ENCODE measurements at places on chromosomes 1 and 21.

DNA sequence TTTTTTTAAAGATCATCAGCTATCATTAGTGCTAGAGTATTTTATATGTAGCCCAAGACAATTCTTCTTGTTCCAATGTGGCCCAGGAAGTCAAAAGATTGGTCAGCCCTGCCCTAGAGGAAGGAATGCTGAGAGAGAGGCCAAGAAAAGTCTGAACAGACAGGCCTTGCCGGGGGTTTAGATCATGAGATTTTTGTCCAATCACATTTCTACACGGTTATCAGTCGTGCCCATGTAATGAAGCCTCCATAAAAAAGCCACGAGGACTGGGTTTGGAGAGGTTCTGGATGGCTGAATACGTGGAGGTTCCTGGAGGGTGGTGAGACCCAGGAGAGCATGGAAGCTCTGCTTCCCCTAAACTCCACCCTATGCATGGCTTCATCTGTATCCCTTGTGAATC lies 24.3 kb upstream of the ENO1 start:
- DNase-seq: no peak

- no peak for DNase-seq
Measured at GRCh38 chr21:19237608-19238007, 834.0 kb upstream of the TMPRSS15 start.

DNA sequence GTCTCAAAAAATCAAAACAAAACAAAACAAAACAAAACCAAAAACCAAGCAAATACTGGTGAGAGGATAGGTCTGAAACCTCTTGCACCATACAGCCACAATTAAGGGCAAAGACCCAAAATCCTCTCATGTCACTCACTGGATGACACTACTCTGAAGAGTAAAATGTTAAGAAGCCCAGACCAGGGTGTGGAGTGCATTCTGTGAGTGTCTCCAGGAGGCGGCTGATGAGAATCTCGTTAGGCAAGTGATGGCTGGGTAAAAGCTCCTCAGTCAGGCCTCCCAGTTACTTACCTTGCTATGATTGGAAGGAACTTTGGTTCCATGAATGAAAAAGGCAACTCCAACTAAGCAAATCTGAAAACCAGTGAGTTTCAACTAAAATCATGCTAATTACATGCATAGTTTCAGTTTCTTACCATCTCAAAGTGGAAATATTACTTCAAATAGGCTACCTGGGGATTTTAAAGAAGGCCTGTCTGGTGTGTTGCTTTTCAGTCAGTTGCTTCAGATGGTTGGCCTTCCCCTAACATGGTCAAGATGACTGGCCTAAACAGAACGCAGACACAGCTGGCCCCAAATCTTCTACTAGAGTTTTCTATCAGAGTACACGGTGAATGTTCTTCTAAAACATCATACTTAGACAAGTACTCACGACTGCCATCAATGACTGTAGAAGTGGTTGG lies 95.1 kb downstream of the KIAA0319L start:
- no peak for DNase-seq

GRCh38 chr1:29620631-29621030 lies 384.3 kb downstream of the PTPRU start:
- DNase-seq: no peak

GRCh38 chr1:151638812-151639211 lies 27.0 kb downstream of the SNX27 start:
- no peak for DNase-seq

DNA sequence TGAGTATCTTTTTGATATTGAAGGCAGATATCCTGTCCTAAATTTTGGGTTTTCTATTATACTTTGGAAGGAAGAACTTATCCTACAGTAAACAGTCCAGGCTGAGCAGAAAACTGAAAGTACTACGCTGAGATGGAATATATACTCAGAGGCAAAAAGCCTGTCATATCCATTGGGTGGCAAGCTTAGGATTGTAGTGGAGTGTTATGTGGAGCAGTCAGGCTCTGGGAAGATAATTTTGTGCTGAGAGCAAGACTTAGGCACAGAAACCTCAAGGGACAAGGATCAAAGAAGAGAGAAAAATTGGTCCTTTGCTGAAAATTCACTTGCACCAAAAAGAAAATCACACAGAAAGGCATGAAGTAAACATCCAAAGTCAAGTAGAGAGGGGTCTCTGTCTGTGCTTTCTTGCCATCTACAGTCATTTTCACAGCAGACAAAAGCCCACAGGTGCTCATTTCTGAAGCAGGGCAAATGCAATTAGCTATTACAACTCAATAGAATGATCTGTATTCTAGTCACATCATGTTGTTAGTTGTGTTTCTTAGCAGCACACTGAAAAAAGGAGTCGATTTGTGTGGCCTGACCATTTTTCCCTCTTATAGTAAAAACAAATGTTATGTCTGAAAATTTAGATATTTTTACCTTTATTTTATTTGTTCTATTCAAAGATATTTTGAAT lies 38.5 kb downstream of the CRB1 start:
- DNase-seq: no peak

GRCh38 chr1:4076346-4076745 lies 176.3 kb upstream of the C1orf174 start:
- no peak for DNase-seq

DNA sequence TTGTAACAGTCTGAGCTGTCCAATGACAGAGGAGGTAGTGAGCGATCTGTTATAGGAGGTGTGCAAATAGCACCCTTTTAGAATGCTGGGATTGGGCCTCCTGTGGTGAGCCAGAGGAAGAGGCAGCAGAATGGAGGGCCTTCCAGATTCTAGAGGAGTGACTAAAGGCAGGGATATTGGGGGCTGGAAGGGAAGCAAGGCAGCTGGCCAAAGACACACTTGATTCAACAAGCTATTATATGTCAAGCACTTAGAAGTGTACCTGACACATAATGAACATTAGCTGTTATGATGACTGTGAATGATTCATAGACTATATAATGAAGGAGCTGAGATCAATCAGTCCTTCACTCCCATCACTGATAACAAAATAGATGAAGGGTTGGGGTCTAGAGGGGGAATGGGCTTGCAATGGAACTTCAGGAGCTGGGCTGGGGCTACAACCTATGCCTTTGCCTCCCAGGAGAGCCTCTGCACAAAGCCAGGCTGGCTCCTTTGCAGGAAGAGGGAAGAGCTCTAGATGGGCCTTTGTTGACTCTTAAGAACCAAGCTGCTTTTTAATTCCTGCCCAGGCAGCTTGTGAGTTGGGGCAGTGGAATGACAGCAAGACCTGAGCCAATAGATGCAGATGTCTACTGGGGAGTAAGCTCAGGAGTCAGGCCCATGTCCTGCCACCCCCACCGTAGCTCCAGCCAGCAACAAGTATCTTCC lies 2.3 kb upstream of the MKNK1 start:
- no peak for DNase-seq

DNA sequence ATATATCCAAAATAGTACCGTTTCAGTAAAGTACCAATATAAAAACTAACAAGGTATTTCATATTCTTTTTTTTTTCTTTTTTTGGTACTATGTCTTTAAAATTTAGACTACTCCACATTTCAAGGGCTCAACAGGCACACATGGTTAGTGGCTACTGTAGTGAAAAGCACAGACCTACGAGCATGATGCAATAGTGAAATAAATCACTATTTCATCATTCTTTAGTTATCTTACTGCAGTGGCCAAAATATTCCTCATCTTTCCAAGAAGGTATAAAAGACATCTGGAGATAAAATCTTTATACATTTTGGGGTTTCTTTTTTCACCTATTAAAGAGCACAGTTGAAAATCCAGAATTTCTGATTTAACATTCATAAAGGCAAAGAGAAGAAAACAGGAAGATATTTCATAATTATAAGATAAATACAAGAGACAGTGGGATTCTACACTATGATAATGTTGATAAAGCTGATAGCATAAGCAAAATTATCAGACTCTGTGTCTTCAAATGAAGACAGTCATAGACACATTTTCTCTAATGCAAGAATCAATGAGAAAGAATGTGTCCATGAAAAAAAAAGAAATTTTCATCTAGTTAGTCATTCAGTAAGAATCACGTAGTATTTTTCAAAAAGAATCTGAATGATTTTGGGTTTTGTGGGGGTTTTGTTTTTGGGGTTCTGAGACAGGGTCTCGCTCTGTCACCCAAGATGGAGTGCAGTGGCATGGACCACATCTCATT lies 41.9 kb downstream of the CEP170 start:
- no peak for DNase-seq

GRCh38 chr1:209675565-209676154 lies 448 bp downstream of the G0S2 start:
- DNase-seq: no peak

GRCh38 chr21:46489800-46490199 lies 31.1 kb downstream of the DIP2A start:
- DNase-seq: no peak

GRCh38 chr1:231571904-231572303 lies 43.4 kb downstream of the TSNAX start:
- DNase-seq: no peak

DNA sequence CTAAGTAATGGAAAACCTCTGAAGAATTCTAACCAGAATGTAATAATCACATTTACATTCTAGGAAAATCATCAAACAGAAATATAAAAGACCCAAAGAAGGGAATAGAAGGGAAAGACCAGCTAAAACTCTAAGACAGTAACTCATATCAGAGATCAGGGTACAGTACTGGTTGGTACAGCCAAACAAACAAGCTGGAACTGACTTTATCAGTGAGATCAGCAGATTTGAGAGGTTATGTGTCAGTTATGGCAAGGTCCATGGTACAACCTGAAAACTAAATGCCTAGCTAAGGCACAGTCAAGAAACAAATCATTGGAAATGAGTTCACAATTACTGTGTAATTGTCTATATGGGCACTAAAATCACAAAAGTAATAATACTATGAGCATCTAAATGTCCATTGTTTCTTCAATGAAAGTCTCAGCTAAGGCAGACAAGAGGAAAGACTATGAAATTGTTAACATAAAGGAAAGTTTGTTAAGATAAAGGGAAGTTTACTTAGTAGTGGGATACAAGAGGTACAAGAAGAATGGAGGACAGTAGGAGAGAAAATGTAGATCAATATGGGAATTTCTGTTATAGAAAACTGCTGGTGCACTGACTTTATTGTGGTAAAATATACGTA lies 75.8 kb downstream of the TRIM33 start:
- no peak for DNase-seq

GRCh38 chr1:4019606-4020331 lies 119.7 kb upstream of the C1orf174 start:
- no peak for DNase-seq

GRCh38 chr1:116529199-116529631 lies 41.6 kb downstream of the CD58 start:
- no peak for DNase-seq

- DNase-seq: no peak
Measured at GRCh38 chr1:195766709-195767108, 841.5 kb downstream of the KCNT2 start.

DNA sequence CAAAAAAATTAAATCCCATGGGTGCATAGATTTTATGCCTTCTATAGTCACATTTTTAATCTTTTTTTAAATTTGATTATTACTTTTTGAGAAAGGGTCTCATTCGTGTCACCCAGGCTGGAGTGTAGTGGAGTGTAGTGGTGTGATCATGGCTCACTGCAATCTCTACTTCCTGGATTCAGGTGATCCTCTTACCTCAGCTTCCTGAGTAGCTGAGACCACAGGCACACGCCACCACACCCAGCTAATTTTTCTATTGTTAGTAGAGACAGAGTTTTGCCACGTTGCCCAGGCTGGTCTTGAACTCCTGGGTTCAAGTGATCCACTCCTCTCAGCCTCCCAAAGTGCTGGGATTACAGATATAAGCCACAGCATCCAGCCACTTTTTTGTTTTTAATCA lies 10.4 kb downstream of the CBR3 start:
- DNase-seq: no peak

- no peak for DNase-seq
Measured at GRCh38 chr1:19112891-19113696, 97.0 kb downstream of the UBR4 start.

DNA sequence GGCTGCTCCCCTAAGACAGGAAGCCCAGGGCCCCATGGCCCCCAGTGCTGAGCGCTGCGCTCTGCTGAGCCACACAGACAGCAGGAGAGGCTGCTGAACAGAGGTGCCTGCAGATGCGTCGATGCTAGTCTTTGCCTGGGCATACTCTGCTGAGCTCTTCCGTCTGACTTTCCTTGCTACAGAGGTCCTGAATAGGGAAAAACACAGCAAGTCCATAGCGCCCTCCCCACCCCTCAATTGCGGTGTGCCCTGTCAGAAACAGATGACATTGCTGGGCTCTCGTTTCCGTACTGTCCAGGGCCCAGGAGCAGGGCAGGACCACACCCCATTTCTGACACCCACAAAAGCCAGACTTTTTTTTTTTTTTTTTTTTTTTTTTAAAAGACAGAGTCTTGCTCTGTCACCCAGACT lies 252.5 kb downstream of the SDCCAG8 start:
- peak; percentile 80 for DNase-seq

DNA sequence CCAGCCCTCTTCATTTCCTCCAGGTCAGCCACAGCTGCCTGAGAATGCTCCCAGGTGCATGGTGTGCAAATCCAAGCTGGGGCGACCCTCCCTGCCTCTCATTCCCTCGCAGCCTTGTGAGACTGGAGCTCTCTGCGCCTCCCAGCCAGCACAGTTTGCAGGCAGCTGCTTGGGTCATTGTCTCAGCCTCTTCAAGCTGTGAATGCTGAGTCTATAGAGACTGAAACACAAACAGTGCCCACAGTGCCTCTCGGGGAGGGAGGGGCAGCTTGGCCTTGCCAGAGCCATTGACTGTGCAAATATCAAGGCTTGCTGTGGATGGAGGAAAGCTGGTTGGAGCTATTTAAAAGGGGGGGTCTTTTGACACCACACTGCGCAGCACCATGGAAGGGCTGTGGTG lies 10.6 kb downstream of the PLXNA2 start:
- DNase-seq: no peak

DNA sequence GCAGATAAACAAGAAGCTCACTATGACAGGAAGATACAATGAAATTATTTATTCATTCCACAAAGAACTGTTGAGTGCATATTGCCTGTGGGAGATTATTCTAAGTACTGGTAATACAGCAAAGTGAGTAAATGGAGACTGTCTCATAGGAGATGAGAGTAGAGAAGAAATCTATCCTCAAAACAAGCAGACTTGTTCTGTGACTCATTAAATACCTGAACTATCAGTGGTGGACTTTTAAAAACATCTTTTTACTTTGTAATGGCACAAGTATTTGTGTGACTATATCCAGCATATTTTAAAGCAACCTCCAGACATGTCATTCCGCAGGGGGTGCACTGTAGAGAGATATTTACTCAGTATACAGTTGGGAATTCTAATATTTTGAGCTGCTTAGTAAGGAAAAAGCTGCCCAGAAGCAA lies 259.2 kb downstream of the FMN2 start:
- DNase-seq: no peak

GRCh38 chr1:20730690-20731056 lies 1.8 kb downstream of the SH2D5 start:
- no peak for DNase-seq

DNA sequence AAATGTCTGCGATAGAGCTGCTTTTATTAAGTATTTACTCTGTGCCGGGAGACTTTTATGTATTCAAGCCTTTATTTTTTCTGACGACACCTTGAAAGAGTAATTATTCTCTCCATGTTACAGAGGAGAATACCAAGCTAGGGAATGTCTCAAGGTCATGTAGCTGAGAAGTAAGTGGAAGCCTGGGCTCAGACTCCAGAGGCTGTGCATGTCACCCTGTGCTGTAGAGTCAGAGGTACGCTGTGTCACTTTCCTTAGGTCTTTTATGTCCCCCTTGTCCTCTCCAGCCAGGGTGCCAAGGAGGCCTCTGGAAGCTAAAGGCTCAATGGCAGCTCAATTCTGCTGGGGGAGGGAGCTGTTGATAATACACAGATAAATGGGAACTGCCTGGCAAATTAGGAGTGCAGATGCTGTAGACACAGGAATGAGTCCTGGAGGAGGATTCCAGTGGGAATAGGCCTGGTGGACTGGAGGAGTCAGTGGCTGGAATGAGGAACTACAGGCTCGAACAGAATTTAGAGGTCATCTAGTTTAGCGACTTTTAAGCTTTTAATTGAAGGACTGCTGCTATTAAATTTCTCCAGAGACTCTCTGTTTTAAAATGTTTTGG lies 9.3 kb upstream of the IL19 start:
- no peak for DNase-seq
